ENCODE measurements at places on chromosomes 5 and 9.

GRCh38 chr5:168681556-168682183 is 102.5 kb upstream of the PANK3 start:
- peak overlapping the region; percentile 57 for H3K27ac ChIP-seq
- no peak overlapping the region for H3K4me3 ChIP-seq
- no peaks in the 10 kb centered on the region for H3K27me3 ChIP-seq
- H3K4me1 ChIP-seq = peaks cover 29% of the 10 kb centered on the region

GRCh38 chr9:22040760-22041159 is 31.7 kb upstream of the CDKN2B start:
- DNase-seq = no peak
- H3K27me3 ChIP-seq = no peaks in the 10 kb centered on the region
- H3K27ac ChIP-seq = no peak overlapping the region
- H3K4me3 ChIP-seq = no peak overlapping the region
- no peaks in the 10 kb centered on the region for H3K36me3 ChIP-seq

DNA sequence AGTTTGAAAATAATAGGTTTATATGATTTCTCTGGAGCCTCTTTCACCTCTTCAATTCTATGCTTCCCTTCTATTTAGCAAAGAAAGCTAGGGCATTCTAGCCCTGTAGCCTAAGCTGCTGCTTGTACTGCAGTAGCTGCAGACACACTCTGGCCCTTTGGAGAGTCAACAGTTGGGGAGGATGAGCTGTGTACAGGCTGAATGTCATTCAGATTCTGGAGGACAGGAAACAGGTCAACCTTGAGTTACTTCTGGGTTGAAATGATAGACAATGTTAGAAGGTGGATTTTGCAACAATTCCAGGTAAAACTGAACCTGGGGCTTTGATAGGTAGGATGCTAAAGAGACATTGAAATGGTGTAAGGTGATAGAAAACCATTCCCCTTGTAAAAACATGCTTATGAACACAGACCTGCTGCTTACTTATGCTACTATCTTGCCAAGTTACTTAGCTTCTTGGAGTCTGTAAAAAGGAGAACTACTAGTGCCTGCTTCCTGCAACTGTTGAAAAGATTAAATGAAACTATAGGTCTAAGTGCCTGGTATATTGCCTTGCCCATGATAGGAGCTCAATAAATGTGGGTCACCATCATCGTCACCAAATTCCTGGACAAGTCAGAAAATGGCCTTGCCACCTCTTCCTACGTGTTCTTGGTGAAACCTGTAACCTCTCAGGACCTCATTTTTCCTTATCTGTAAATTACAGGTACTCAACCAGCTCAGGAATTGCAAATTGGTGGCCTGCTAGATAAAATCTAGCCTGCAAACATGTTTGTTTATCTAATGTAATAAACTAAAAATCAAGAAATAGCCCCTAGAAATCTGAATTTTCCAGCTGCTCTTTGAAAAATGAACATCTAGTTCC is 83.7 kb downstream of the GALNT10 start:
- no peak for DNase-seq
- peak overlapping the region; percentile 65 for H3K27ac ChIP-seq
- H3K4me3 ChIP-seq = no peak overlapping the region
- H3K4me1 ChIP-seq = peaks cover 34% of the 10 kb centered on the region
- H3K36me3 ChIP-seq = no peaks in the 10 kb centered on the region

GRCh38 chr5:95177456-95177855 is 107.4 kb downstream of the MCTP1 start:
- no peak overlapping the region for H3K27ac ChIP-seq
- H3K27me3 ChIP-seq = no peaks in the 10 kb centered on the region
- H3K4me3 ChIP-seq = no peak overlapping the region
- no peaks in the 10 kb centered on the region for H3K36me3 ChIP-seq

DNA sequence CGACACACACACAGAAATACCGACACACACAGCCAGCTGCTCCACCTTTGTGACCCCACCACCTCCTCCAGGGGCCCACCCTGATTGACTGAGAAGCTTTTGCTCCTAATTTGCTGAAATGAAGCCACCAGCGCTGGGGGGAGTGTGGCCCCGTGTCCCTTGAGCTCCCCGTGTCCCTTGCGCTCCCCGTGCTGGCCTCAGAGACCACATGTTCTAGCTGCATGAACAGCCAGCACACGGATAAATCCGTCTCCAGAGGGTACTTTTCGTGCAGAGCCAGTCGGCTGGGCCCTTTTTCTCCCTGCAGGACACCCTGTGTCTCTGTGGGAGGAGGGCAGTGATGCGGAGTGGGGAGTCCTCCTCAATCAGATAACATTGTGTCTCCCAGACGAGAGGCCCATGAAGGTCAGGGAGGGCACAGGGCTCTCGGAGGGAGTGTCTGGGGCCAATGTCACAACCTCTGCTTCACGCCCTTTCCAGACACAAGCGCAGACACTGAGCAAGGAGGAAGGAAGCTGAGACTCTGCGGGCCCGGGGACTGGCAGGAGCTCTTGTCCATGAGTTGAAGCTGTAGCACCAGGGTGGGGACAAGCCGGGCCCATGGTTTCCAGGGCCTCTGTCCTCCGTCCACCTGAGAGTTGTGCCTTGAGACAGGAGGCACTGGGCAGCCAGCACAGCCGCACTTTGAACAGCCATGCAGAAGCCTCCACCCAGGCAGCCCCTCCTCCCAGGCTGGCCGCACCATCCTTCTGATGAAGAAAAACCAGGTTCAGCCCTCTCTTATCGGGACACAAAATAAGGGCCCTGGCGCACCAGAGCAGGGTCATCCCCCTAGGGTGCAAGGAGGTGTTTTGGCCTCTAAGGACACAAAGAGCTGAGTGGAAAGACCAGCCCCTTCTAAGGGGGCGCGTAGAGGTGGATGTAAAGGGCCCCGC is 36.4 kb upstream of the SLC6A19 start:
- no peak overlapping the region for H3K4me3 ChIP-seq
- no peaks in the 10 kb centered on the region for H3K36me3 ChIP-seq
- DNase-seq = no peak
- peaks cover 24% of the 10 kb centered on the region for H3K4me1 ChIP-seq

DNA sequence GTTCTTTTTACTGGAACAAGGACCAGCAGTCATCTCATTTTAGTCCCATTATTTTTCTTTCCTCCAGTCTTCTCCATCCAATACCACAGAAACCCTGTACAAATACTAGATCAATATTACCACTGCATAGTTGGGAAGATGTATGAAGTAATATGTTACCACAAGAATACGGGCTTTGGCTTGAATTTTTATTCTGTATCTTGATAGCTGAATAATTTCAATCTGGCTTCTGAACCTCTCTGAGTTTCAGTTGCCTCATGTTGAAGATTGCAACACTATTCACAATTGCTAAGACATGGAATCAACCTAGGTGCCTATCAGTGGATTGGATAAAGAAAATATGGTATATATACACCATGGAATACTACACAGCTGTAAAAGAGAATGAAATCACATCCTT is 82.9 kb downstream of the SGCD start:
- H3K36me3 ChIP-seq = no peaks in the 10 kb centered on the region
- H3K4me1 ChIP-seq = peaks cover 33% of the 10 kb centered on the region
- H3K27ac ChIP-seq = peak overlapping the region; percentile 74
- H3K27me3 ChIP-seq = no peaks in the 10 kb centered on the region
- H3K4me3 ChIP-seq = no peak overlapping the region
- no peak for DNase-seq

All from left ventricle myocardium inferior (tissue), 1 donor.